ENCODE measurements at places on chromosomes 2 and 18. TPM values are rescaled to one million over a fixed set of nuclear protein-coding genes. Genes with fewer than 3 reads are reported as not detected.

Gene MAB21L4
- total RNA-seq, result not detected

- DNase-seq, result no peak
Observed at GRCh38 chr2:55245411-55245810, 12.9 kb downstream of the RPS27A start.

Gene ELOA2
- total RNA-seq, result not detected

GRCh38 chr2:223997938-223998337 lies 40.7 kb downstream of the MRPL44 start:
- DNase-seq, result no peak

DNA sequence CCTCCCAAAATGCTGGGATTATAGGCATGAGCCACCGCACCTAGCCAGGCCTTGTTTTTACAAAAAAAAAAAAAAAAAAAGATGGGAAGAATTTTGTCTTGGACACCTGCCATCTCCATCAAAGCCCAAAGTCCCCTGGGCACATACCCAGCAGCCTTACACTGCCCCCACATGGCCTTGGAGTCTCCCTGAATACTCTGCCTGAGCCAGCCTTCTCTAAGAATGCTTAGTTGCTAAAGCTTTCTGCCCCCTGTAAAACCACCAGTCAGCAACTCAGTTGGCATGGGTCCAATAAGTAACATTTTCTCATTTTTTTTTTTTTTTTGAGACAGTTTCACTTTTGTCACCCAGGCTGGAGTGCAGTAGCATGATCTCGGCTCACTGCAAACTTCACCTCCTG lies 40.6 kb downstream of the SPC25 start:
- peak; percentile 54 for DNase-seq

Gene NYAP2
- not detected for total RNA-seq

Data from SK-MEL-5 (cell line).